ENCODE measurements at places on chromosomes 2 and 18.
A peak's percentile ranks its signal among the peaks of the same experiment; 100 is the strongest.

DNA sequence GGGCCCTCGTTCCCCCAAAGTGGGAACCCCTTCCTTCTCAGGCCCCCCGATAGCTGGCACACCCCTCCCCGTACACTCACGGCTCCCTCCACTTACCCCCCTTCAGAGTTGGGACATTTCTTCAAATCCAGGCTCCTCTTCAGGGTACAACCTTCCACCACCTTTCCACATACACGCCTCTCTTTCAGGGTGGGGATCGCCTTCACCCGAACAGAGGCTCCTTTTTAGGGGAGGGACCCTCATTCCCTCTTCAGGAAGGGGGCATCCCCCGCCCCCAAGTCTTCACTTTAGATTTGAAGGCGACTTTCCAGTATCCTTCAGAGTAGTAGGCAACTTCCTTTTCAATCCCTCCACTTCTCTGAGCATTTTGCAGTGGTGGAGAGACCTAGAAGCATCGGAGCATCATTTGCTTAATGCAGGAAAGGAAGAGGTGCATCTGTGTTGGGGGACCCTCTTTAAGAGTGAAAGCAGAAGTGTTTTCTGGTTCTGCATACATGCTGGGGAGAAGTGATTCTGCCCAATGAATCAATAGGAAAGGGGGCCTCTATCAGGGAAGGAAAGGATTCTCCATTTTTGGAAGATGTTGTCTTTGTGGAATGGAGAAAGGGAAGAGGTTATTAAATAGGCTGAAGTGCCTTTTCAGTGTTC lies 845 bp downstream of the EML4 start:
- no peak for DNase-seq

GRCh38 chr2:160940271-160940670 lies 220.0 kb upstream of the TANK start:
- DNase-seq: no peak

GRCh38 chr2:181041661-181042060 lies 61.3 kb downstream of the UBE2E3 start:
- no peak for DNase-seq

DNA sequence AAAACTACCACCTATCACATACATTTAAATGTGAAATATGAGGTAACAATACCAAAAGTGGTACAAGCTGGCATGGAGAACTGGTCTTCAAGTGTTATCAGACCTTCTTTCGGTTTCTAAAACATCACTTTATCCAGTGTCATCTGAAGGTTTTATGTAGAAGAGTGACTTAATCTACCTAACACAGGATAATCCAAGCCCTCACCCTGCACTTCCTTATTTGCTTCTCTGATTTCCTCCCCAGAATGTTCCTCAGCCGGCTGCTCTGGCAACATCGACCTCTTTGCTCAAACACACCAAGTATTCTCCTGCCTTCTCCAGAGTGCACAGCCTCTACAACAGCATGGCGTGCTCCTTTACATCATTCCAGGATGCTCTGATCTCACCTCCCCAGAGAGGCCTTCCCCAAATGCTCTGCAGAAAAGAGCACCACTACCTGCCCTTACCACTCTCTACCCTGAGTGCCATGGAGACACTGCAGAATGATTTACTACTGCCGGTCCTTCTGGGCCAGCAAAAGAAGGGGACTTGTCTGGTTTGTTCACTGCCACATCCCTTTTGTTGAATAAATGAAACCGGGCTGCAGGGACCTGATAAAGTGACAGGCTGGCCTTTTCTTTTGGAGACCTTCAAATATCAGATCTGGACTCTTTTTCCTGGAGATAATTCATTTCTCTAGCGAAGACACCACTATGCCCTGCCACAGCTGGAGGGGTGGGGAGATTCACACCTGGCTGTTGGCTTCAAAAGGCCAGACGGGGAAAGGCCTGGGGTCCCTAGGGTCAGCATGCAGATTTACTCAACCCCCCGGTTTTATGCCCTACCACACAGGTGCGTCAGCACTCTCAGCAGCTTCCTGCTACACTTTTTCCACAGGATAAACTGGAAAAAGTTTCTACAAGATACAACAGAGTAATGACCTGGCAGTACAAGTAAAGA lies 42.0 kb downstream of the TTR start:
- DNase-seq: no peak

- DNase-seq: peak; percentile 59
Measured at GRCh38 chr2:88442473-88442872, 10.0 kb downstream of the FOXI3 start.

- no peak for DNase-seq
Measured at GRCh38 chr2:140177086-140177485, 1396.9 kb upstream of the NXPH2 start.

- no peak for DNase-seq
Measured at GRCh38 chr2:49772299-49772970, 618.1 kb upstream of the FSHR start.

GRCh38 chr2:106959975-106960682 lies 74.2 kb upstream of the ST6GAL2 start:
- no peak for DNase-seq

DNA sequence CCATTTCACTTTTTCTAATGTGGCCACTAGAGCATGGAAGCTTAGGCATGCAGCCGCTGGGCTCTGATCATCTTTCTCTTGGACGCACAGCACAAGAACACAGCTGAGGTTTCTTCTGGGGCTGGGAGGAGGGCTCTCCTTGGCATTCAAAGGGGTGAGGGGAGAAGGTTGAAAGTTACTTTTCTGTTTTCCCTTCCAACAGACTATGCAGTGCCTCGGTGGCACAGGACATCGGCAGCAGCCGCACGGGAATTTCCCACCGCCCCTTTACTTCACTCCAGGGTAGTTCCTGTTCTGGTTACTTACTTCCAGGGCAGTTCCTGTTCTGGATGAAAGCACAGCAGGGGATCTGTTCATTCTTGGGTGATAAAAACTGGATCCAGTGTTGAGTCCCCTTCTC lies 18.9 kb upstream of the MAL start:
- DNase-seq: no peak

- no peak for DNase-seq
Measured at GRCh38 chr2:123514613-123515207, 510.4 kb upstream of the CNTNAP5 start.

GRCh38 chr2:232816657-232817056 lies 40.3 kb upstream of the KCNJ13 start:
- DNase-seq: no peak

Data from islet precursor cell (in vitro differentiated cells).